ENCODE measurements at places on chromosomes 4 and X. TPM values are rescaled to one million over a fixed set of nuclear protein-coding genes. Genes with fewer than 3 reads are reported as not detected.

PALLD gene
- 94.7 TPM for total RNA-seq

- no peaks in the 10 kb centered on the region for H3K27me3 ChIP-seq
- no peak overlapping the region for H3K4me3 ChIP-seq
- no peaks in the 10 kb centered on the region for H3K36me3 ChIP-seq
- H3K27ac ChIP-seq: no peak overlapping the region
- no peak for DNase-seq
Measured at GRCh38 chr4:17650406-17650805, 36.0 kb downstream of the MED28 start.

GIMD1 gene
- not detected for total RNA-seq

DNA sequence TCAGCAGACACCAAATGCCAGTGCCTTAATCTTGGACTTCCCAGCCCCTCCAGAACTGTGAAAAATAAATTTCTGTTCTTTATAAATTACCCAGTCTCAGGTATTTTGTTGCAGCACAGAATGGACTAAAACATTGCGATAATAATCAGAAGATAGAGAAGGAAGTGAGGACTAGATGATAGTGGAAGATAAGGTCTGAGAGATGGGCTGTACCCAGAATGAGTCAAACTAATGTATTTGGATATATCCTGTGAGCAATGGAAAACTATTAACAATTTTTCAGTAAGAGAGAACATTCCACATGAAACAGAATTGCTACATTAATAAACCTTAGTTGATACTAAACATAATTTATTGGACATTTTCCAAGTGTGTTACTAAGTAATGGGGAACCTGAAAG lies 93.3 kb downstream of the FANCB start:
- H3K4me3 ChIP-seq: no peak overlapping the region
- no peaks in the 10 kb centered on the region for H3K27me3 ChIP-seq
- H3K27ac ChIP-seq: no peak overlapping the region
- no peak for DNase-seq
- no peaks in the 10 kb centered on the region for H3K36me3 ChIP-seq

APEX2 gene
- 14.0 TPM for total RNA-seq

GRCh38 chr4:12949719-12950490 lies 534.2 kb downstream of the RAB28 start:
- no peak overlapping the region for H3K4me3 ChIP-seq
- no peaks in the 10 kb centered on the region for H3K4me1 ChIP-seq
- no peak overlapping the region for H3K27ac ChIP-seq
- DNase-seq: no peak
- H3K36me3 ChIP-seq: no peaks in the 10 kb centered on the region

Measured in lung (tissue), 17 donors.